ENCODE measurements at places on chromosomes 3 and 15. TPM values are rescaled to one million over a fixed set of nuclear protein-coding genes. Genes with fewer than 3 reads are reported as not detected.

P2RY14 gene
- total RNA-seq = not detected

DNA sequence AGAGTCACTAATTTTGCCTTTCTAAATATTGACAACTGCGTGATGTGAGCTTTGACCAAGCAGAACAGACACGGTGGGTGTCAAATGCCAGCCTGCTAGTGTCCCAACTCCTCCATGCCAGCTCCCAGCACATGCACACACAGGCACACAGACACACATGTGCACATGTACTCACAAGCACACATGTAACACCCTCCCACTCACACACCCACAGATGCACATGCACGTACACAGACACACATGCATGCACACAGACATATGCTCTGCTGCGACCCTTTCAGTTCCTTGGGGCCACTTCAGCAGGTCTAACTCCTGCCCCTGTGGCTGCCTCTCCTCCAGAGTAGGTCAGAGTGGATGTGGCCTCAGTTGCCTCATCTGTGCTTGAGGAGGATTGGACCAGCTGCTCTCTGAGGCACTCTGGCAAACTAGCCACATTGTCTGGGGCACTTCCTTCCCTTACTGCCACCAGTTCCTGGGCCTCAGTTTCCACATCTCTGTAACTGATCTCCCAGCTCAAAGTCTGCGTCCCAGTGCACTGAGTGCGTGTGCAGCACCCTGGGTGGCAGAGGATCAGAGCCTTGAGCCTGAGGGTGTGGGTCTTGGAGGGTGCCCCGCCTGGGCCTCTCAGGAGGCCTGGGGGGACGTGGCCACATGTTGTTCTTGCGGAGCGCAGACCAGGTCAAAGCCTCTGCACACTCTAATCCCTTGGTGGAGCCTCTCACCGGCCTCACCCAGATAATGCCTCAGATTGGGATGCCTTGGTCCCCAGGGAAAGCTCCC, 55.0 kb upstream of the PRR23E start:
- no peak for DNase-seq

- no peak for DNase-seq
Measured at GRCh38 chr15:81856001-81856633, 189.7 kb downstream of the MEX3B start.

ATP13A5 gene
- total RNA-seq = not detected

GRCh38 chr3:14265246-14265962, 86.8 kb downstream of the LSM3 start:
- no peak for DNase-seq

DNA sequence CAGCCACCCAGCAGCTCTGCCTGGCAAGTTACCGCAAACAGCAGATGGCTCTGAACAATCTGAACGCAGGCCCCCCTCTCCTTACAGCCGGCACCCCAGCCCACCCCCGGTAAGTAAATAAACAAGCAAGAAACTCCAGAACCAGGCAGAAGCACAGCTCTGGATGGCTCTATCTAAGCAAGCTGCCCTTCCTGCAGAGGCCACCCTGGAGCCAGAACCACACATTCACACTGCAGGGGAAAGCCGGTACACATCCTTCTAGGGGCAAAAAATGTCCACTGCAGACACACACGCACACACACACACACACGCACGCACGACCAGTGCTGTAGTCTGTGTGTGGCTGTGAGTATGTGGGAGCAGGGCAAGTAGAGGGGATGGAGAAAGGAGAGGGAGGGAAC, 63.9 kb downstream of the ADCY5 start:
- DNase-seq = no peak
